ENCODE measurements at places on chromosomes 4 and X. TPM values are rescaled to one million over a fixed set of nuclear protein-coding genes. Genes with fewer than 3 reads are reported as not detected.

- DNase-seq: peak; percentile 43
Measured at GRCh38 chr4:140637836-140638235, 69.1 kb upstream of the UCP1 start.

CRMP1 gene
- total RNA-seq: 0.65 TPM

GRCh38 chr4:11106190-11106589 is 322.5 kb downstream of the HS3ST1 start:
- no peak for DNase-seq

GRCh38 chr4:140719022-140719421 is 37.2 kb downstream of the TBC1D9 start:
- DNase-seq: no peak

DNA sequence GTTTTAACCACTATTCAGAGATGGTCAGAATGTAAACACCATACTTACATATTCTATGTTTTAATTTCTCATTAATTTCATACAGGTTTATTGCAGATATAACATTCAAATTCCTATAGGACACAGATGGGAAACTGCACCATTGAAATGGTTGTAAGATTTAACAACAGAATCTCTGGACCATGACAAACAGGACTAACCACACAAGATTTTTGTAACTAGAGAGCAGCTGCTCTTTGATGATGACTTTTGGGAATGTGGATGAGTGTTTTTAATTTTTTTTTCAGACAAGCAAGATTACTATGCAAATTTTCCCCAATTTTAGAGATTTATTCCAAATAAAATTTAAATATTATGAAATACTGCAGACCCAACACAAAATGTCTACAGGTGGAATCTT is 610.2 kb downstream of the PCDH18 start:
- DNase-seq: no peak

GRCh38 chr4:39285111-39285795 is 80.9 kb downstream of the RFC1 start:
- DNase-seq: peak; percentile 89

ABCG2 gene
- total RNA-seq: 12.9 TPM

GRCh38 chr4:38820329-38821061 is 15.9 kb upstream of the TLR1 start:
- no peak for DNase-seq

- DNase-seq: no peak
Measured at GRCh38 chrX:1111601-1112300, 100.7 kb downstream of the CRLF2 start.

ACOT9 gene
- total RNA-seq: 61.0 TPM

GRCh38 chrX:118480172-118480571 is 15.4 kb upstream of the DOCK11 start:
- DNase-seq: no peak

DNA sequence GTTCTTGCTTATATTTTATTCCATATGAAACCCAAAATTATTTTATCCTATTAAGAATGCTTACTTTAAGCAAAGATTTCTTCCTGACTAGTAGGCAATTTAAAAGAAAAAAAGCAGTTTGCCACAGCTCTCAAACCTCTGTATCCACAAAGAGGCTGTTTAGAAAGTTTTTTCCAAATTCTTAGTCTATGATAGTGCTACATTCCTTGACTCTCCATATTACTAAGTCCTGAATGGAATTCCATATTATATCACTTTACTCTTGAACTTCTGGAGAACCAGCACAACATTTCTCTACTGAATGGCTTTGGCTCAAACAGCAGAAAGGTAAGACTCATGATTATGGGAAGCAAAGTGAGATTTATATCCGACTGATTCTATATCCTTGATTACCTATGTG is 8.3 kb downstream of the SLC10A6 start:
- no peak for DNase-seq

- no peak for DNase-seq
Measured at GRCh38 chr4:155441475-155441874, 64.7 kb upstream of the MAP9 start.

MAGEB2 gene
- not detected for total RNA-seq

- no peak for DNase-seq
Measured at GRCh38 chr4:2914256-2915126, 48.7 kb downstream of the NOP14 start.

DNA sequence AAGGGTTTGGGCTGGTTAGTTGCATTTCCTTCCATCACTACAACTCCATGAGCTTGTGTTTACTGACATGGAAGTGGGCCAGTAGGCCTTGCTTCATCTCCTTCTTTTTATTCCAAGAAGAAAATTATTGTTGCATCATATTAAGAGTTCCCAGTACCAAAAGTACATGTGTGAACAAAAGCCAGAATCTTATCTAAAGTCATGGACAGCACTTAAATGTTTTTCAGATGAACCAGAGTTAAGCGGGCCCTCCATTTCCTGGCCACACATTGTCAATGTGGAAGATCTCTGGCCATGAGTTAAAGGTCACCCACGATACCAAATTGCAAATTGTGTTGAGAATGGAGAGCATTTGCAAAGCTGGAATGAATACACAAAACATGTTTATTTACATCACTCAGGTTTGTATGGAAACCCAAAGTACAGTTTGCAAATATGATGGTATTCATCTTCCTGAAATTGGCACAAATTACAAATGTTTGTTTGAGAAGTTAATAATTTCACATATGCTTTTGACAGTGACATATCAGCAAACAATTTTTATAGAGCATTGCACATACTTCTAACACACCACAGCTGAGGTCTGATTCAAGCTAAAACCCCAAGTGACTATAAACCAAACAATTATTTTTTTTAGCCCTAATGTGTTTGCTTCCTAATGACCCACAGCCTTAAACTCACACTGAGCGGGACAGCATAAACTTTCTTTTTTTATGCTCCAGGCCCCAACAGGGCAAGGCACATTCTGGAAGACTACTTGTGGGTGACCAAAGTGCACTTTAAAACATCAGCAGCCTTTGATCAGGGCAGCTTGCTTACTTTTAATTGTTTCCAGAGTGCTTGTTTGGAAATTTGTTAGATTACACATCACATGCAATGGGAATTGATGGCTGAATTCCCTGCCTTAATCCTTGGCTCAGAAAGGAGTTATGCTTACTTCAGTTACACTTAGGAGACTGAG is 502.9 kb upstream of the SLIT2 start:
- DNase-seq: no peak

MRFAP1L1 gene
- total RNA-seq: 40.1 TPM

- no peak for DNase-seq
Measured at GRCh38 chr4:177737387-177737940, 295.2 kb upstream of the AGA start.

GRCh38 chrX:114582698-114583395 is 1.0 kb upstream of the HTR2C start:
- no peak for DNase-seq

DNA sequence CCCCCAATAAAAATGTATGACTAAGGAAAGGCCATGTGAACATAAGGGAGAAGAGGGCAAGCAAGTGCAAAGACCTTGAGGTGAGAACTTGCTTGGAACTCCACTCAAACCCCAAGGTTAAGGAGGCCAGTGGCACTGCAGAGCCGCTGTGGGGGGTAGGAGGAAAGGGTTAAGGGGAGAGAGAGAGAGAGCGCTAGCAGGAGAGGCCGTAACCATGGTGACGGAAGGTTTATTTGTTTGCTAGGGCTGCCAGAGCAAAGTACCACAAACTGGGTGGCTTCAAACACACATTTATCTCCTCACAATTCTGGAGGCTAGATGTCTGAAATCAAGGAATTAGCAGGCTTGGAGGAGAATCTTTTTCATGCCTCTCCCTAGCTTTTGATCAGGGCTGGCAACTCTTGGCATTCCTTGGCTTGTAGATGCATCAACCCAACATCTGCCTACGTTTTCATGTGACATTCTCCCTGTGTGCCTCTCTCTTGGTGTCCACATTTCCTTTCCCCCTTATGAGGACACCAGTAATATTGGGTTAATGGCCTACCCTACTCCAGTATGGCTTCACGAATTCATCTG is 35.2 kb downstream of the SMIM20 start:
- DNase-seq: no peak

F8A3 gene
- total RNA-seq: 0.44 TPM

KIT gene
- 2.4 TPM for total RNA-seq

GRCh38 chrX:57367649-57368048 is 81.1 kb downstream of the FAAH2 start:
- DNase-seq: peak; percentile 8

DNA sequence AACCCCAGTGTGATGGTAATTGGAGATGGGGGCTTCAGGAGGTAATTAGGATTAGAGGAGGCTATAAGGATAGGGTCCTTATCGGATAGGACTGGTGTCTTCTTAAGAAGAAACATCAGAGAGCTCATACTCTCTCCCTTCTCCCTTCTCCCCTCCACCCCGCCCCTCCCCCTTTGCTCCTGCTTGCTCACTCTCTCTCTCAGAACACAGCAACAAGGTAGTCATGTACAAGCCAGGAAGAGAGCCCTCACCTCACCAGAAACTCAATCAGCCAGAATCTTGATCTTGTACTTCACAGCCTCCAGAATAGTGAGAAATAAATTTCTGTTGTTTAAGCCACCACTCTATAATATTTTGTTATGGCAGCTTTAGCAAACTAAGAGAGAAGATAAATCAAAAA is 4.5 kb downstream of the DDX60L start:
- peak; percentile 41 for DNase-seq

STK32B gene
- 13.1 TPM for total RNA-seq

GRCh38 chr4:153765894-153766293 is 6.1 kb upstream of the RNF175 start:
- DNase-seq: no peak

DNA sequence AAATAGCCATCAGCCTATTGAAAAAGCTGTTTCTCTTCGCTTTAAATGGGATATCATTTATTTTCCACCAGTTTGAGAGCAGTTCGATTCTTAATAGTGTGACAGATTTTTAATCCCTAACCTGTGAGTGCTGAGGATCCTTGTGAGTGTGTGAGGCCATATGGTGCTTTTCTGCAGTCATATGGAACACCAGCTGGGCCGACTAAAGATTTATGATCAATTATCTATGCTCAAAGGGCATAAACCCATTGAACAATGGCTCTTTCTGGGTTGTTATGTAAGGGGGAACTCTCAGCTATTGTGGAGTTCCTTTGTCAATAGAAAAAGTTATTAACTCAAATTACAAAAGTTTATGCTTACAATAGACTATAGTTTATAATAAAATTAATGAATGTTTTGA is 1003.6 kb downstream of the FAT4 start:
- no peak for DNase-seq

GRCh38 chr4:153497988-153498967 is 32.1 kb downstream of the TMEM131L start:
- DNase-seq: no peak

GRCh38 chr4:41622787-41623186 is 84.8 kb downstream of the LIMCH1 start:
- DNase-seq: no peak

- no peak for DNase-seq
Measured at GRCh38 chr4:126916049-126916625, 716.6 kb upstream of the INTU start.

PPARGC1A gene
- 9.5 TPM for total RNA-seq

DNA sequence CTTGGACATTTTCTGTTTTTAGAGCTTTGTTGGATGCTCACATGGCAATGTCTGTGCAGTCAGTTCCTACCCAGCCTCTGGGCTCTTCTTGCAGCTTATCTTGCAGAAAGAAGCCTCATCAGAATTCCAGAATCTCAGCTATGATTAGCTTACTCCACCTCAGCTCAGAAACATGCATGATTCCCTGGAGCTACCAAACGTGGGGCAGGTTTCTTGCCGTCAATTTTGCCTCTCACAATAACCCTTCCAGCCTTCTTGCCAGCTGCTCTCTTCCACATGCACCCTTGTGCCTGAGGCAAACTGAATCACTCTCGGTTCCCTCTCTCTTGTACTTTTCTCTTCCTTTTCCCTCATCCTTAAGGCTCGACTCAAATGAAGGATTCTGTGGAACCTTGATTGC is 141.4 kb downstream of the PTTG2 start:
- DNase-seq: no peak

NDST4 gene
- total RNA-seq: not detected

DNA sequence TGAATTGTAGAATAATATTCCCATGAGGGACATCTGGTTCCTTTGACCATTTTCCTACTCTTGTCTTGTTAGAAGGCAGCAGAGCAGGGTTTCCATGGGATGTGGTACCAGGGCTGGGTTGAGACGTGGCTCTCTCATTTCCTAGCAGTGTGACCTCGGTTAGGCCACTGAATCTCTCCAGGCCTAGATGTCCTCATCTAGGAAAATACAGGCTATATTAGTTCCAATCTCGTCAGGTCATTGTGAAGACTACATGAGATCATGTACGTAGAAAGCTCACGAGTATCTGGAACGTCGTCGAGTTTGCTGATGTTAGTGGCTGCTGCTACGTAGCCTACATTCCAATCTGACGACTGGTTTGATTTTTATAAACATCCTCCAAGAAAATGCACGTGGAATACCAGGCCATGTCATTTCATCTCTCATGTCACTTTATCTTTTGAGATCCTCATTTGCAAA is 278.2 kb upstream of the GATB start:
- DNase-seq: no peak

- DNase-seq: no peak
Measured at GRCh38 chr4:94819371-94820168, 61.8 kb downstream of the BMPR1B start.

DNA sequence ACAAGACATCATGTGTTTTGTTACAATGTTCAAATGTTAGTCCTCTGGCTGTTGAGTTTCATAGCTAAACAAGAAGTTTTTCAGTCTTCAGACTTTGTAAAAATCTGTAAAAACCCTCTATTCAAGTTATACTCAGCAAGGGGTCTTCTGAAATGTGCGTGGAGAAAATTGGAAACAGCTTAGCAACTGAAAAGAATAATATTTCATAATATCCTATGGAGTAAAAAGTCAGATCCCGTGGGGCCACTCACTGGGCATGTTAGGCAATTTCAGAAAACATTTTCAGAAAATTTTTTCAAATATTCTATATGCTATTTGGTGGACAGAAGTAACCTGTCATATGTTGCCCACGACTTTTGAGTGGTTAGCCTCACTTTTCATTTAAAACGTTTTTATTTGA is 118.3 kb downstream of the CORIN start:
- DNase-seq: no peak

- DNase-seq: no peak
Measured at GRCh38 chr4:141840299-141840986, 204.1 kb downstream of the IL15 start.

KIF4A gene
- 1.8 TPM for total RNA-seq

DNA sequence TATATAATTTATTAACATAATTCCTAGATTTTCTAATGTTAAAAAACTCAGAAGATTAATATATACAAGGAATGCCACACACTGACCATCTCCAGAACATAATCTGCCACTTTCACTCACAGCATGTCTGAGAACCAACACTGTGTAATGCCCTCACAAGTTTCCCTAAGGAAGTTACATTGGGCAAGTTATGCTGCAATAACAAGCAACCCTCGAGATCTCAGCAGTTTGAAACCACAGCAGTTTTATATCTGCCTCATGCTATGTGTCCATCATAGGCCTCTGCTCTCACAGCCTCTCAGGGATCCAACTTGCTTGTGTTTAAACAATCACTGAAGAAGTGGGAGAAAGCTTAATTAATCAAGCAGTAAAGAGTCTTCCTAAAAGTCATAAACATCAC is 250.0 kb upstream of the SLC7A11 start:
- DNase-seq: no peak

DNA sequence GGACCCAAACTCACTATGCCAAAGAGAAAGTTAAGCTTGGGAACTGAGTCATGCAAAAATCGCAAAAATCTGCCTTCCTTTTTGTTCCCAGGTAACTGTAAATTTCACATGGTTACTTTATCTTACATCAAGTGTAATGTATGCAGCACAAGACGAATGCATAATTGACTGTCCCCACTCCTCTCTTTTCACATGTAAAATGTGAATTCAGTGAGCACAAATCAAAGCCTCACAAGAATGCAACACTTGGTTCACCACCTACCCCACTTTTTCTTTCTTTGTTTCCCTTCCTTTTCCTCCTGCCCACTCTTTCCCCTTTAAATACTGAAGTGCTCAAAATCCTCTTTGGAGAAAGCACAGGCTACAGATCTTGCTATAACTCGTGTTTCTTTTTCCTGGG is 53.2 kb downstream of the MAGED4B start:
- DNase-seq: no peak

Measured in lung microvascular endothelial cell (primary cell).